ENCODE measurements at places on chromosomes 11 and 22.

DNA sequence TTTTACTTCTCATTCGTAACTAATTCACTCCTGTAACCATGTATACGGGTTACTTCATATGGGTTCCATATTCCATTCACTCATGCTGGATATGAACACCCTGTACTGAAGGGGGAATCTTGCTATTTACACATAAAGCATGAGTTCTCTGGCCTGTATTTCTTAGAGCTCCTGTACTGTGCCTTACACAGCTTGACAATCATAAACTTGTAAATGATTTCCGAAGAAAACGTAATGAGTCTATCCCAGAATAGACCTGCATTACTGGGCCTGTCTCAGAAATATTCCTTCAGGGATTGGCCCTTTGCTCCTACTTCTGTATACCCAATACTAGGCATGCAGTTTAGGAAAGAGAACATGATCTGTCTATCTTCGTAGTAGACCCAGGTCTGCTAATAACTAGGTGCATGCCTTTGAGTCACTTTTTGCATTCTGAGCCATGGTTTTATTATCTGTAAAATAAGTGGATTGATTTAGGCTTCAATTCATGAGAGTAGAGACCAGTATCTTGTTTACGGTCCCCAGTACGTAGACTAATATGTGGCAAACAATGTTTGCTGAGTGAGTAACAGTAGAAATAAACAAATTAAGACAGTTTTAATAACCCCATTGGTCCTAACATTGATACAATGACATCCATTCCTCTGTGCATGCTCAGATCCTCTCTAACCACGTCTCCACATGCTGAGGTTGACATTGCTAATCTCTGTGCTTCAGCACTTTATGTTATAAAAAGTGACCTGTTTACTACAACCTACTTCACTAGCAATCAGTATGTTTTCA, 1.2 kb downstream of the CCDC34 start:
- DNase-seq, result no peak

DNA sequence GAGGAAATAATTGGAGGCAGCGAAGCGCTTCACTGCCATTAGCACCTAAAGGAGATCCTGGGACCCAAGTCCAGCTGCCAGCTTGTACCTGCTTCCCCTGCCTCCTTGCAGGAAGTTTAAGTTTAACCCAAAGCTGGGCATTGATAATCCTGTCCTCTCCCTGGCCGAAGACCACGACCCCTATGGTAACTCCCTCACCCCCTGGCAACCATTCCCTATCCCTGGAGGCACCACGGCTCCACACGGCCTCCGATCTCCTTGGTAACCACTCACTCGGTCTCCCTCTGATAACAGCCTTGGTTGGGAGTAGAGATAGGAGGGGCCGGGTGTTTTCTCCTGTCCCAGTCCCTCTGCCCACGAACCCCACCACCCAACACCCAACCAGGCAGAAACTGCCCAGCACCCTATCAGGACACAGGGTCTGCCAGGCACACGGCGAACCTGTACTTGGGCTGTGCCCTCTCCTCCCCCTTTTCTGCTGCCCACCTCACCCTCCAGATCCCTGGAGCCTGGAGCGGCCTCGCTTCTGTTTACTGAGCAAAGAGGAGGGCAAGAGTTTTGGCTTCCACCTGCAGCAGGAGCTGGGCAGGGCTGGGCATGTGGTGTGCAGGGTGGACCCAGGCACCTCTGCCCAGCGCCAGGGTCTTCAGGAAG, 833 bp downstream of the NHERF4 start:
- no peak for DNase-seq

GRCh38 chr11:29280452-29280851, 736.4 kb downstream of the KCNA4 start:
- no peak for DNase-seq

DNA sequence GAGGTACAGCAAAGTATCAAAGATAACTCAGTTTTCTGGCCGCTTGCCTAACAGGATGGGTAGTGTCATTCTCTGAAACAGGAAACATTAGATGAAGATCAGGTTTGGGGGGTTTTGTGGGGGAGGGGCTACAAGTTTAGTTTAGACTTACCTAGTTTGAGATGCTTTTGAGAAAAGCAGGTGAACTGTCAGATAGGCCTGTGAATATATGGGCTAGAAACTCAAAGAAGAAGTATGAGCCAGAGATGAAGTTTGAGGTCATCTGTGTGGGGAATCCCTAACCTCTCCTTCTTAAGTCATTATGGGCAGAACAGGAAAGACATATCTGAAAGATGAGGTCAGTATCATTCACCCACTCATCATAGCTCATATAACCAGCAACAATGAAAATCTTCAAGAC, 11.9 kb downstream of the HOATZ start:
- no peak for DNase-seq

GRCh38 chr11:36292311-36292722, 3.1 kb upstream of the COMMD9 start:
- peak; percentile 10 for DNase-seq

- DNase-seq, result peak; percentile 58
Measured at GRCh38 chr22:22855617-22856308, 31.9 kb upstream of the IGLL5 start.

DNA sequence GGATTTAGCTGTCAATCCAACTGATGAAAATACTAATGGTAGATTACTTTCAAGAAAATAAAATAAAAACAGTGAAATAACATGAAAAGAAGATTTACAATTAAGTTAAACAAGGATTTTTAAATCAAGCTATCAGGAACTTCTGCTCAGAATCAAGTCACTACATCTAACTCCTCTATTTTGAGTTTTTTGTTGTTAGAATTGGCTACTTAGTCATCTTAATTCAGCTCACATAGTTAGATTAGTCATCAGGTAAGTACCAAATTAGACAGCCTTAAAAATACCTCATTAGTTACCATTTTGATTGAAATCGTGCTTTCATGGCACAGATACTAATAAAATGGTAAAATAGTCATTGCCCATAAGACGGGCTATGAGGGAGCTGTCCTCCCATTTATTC, 35.8 kb downstream of the BTG4 start:
- DNase-seq, result no peak

- DNase-seq, result no peak
Measured at GRCh38 chr11:19625438-19625837, 87.2 kb upstream of the NAV2 start.

- no peak for DNase-seq
Measured at GRCh38 chr11:16380941-16381568, 24.7 kb upstream of the SOX6 start.

DNA sequence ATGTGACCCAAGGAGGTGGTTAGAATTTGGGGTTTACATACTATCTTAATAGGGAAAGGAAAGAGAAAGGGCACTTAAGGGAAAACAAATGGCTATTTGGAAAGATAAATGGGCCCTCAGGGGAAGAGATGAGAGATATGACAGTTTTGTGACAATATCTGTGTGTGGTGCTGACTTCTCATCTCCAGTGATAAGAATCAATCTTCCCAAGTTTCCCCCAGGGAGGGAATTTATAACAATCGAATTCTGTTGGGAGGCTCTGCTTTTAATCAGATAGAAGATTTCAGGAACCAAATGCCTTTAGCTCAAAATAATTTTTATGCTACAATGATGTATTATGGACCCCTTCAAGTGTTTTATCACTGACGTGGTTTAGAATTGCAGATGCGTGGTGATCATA, 46.3 kb upstream of the PAMR1 start:
- no peak for DNase-seq

GRCh38 chr11:132064987-132065620, 694.7 kb downstream of the NTM start:
- no peak for DNase-seq

DNA sequence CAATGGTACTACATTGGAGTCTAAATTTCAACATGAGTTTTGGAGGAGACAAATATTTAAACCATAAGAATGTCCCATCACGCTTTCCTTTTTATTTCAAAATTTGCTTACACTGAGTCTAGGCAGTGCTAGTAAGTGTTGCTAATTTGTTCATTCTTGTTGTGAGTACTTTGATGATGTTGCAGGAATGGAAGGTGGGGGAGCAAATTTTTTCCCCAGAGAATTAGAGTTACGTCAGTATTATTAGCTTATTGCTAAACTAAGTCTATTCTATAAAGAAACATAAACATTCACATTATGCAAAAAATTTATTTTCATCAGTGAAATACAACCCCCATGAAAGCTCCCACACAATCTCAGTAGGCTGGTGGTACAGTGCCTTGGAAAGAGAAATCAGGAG, 88.0 kb downstream of the BLID start:
- no peak for DNase-seq

DNA sequence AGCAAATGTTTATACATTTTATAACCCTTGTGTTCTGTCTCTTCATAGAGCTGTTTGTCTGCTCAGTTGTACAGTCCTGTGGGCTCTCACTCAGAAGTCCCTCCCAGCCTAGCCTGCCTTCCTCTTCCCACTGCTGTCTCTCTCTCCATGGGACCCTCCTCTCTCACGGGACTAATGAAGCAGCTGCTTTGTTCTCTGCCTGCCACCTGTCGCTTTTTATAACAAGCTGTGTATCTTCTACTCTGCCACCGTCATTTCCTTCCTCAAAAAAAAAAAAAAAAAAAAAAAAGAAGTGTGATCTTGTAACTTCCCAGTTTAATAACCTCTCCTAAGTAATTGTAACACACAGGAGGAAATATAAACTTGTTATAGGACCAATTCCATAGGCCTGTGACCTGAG, 92.2 kb upstream of the ALKBH3 start:
- DNase-seq, result no peak

- no peak for DNase-seq
Measured at GRCh38 chr11:12137938-12138731, 27.7 kb downstream of the MICAL2 start.

DNA sequence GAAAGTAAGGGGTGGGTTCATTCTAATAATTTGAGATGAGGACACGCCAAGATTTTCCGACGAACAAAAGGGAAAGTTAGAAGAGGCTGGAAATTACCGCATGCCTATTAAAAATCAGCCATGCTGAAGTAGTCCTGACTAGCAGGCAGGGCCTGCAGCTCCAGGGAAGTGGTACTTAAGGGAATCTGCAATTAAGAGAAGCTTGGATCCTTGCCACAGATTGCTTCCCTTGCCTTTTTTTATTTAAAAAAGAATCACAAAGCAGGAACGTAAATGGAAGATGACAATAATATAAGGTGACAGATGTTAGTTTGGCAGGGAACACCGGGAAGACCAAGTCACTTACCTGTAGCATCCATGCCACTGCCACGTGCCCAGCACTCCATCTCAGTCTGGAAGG, 359.3 kb downstream of the CADM1 start:
- no peak for DNase-seq

GRCh38 chr11:103317118-103317517, 207.9 kb downstream of the DYNC2H1 start:
- DNase-seq, result no peak

- no peak for DNase-seq
Measured at GRCh38 chr11:60124802-60125432, 36.5 kb downstream of the MS4A2 start.

- no peak for DNase-seq
Measured at GRCh38 chr11:84541731-84542340, 1085.3 kb downstream of the DLG2 start.

DNA sequence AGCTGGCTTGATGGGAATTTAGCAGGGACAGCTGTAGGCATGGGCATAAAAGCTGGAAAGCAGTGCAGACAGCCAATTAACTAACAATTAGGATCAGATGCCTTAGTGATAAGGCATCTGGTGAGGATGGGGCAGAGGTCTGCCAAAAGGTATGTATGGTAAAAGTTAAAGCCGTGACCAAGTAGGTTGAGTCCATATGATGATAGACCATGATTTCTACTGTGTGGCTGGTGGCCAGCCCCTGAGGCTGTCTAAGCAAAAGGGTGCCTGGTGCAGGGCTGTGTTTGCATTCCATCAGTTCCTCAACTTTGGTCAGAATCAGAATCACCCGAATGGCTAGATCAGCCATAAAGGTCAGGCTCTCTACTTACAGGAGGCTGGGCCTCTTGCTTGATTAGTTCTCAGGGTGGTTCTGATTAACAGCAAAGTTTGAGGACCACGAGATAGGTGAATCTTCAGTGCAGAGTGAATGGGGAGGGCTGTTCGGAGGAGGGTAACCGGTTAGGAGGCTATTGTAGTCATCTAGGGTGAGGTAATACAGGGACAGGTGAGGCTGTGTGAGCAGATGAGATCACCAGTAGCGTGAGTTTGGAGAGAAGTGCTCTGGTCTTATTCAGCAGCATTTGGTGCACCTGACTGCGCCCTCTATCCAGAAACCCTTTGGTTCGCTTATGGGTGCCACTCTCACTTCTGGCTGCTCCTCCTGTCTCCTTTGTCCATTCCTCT, 27.2 kb downstream of the PPFIBP2 start:
- no peak for DNase-seq
